ENCODE measurements at places on chromosomes 2 and 18.
A peak's percentile ranks its signal among the peaks of the same experiment; 100 is the strongest.

GRCh38 chr18:13934676-13935075 is 19.3 kb upstream of the MC2R start:
- DNase-seq = no peak

GRCh38 chr2:71358931-71359671 is 27.5 kb downstream of the ZNF638 start:
- peak; percentile 73 for DNase-seq

DNA sequence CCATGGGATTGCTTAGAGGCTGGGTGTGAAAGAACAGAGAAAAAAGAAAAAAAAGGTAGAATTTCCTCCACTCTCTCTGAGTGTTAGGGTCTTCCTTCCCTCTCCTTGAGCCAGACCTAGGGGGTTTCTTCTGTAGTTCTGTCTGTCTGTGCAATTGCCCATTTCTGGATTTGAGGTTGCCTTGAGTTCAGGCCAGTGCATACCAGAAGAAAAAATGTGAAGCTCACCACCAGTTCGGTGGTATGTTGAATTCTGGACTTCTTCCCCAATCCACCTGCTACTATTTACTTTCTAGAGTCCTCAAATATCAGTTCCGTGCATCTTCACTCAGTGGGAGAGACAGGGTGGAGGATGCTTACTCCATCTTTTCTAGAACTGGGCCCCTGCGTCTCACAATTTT is 15.3 kb upstream of the SELENOI start:
- no peak for DNase-seq

- DNase-seq = peak; percentile 96
Observed at GRCh38 chr18:44887227-44887631, 206.5 kb downstream of the SETBP1 start.

DNA sequence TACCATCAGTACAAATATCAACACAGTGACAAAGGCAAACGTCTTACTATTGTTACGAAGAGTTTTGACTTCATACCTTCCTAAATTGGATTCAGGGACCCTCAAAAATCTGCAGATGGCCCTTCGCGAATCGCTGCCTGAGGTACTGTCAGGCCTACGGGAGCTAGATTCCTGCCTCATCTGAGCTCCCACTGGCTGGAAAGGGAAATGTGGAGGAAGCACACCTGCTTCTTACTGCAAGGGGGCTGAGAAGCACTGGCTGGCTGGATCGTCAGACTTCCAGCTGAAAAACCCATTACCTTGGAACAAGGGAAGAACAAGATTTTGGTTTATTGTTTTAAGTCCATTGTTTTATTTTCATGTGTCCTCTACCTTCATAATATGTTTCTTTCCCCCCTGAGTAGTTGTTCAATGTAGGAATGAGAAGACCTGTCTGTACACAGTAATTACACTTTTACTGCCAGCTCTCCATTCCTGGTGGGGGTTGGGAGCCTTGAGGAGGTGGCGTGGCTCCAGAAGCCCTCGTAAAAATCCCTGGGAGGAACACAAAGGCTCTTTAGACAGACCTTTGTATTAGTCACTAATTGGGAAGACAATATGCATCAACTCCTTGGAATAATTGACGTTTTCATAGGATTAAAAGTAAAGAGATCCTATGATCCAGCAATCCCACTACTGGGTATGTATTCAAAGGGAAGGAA is 124.1 kb upstream of the NOSTRIN start:
- no peak for DNase-seq

DNA sequence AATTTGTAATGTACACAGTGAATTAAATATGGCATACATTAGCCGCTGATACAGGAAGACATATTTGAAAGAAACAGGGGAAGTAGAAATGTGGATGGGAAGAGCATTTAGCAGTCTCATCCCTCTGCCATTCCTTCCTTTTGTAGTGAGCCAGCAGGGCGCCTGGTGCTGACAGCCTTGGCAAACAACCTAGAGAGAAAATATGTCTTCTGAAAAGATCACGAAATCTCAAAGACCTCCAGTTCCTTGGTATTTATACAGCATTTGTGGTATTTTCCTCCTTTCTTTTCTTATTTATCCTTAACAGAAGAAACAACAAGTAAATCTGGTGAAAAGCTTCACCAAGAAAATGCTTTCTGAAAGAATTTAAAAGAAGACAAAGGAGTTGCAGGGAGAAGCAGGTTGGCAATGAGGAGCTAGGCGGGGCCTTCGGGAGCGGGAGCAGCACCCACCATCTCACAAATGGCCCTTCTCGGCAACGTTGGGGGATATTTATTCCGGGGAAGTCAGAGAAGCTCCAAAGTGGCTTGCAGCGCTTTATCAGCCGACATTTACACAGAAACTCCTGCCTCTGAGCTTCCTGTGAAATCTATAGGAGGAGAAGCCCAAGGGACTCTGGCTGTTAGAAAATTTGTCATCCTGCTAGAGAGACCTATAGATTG is 406.1 kb upstream of the NRP2 start:
- DNase-seq = no peak

- DNase-seq = peak; percentile 77
Observed at GRCh38 chr2:224837558-224837957, 121.4 kb upstream of the CCDC195 start.

GRCh38 chr2:108587621-108588020 is 53.4 kb downstream of the LIMS1 start:
- DNase-seq = peak; percentile 69

DNA sequence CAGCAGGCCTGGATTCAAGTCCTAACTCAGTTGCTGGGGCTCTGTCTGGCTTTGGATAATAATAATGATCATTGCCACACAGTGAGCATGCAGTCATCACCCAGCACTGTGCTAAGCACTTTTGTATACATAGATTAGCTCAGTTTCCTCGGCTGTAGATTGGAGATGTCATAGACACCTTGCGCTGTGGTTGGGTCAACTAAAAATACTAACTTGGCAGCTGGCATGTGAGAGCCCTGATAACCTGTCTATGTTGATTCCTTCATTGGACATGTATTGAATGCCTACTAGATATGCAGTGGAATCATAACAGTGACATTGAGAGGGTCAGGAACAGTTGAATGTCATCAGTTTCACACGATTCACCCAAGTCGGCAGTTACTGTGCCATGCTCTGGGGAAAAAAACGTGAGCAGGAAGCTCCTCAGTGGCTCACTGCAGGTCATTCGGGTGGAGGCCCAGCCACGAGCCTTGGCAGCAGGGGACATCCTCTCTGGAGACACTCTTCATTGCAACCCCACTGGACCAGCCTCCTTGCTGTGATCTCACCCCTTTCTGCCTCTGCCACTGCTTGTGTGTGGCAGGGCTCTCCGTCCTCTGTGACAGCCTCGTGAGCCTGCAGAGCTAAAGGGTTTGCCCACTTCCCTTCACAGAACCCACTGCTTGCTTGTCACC is 85.3 kb downstream of the NPAS2 start:
- no peak for DNase-seq

DNA sequence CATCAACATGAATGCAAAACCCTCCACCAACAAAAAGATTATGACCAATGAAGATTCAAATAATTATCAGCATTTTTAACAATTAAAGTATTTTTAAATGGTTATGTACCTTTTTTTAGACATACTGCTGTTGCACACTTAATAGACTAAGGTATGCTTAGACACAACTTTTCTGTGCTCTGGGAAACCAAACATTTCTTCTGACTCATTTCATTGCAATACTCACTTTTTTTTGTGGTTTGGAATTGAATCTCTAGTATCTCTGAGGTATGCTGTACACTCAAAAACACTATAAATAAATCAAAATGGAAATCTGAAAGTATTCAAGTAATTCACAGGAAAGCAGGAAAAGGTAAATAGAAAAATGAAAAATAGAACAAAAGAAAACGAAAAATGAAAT is 247.9 kb upstream of the POU3F3 start:
- no peak for DNase-seq

DNA sequence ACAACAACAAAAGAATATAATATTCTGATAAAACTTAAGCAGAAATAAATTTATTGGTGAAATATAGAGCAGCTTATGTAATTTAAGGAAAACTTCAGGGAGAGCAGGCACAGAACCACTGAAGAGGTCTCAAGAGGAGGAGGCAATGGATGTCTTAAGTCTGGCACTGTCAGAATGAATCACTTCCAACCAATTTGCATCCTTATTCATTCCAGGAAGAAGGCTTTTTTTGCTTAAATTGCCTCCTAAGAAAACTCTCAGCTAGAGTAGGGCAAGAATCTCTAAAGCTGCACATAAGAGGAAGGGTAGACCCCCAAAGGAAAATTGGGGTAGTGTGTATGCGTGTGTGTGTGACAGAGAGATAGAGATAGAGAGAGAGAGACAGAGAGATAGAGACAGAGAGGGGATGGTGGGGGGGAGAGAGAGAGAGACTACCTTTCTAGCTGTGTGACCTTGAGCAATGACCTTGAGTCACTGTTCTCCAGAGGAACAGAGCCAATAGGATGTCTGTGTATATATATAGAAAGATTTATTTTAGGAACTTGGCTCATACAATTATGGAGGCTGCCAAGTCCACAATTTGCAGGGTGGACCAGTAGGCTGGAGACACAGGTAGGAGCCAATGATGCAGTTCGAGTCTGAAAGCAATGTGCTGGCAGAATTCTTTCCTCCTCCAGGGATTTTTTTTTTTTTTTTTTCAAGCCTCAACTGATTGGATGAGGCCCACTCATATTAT is 96.4 kb upstream of the LINC00305 start:
- no peak for DNase-seq

GRCh38 chr2:151661625-151662024 is 72.7 kb downstream of the NEB start:
- no peak for DNase-seq

Data from epithelial cell of esophagus (primary cell).